Retinal pigment epithelial cell (primary cell): ENCODE measurements at places on chromosomes 16 and 17.

GRCh38 chr17:39996800-39997199 lies 16.2 kb downstream of the PSMD3 start:
- DNase-seq = no peak

DNA sequence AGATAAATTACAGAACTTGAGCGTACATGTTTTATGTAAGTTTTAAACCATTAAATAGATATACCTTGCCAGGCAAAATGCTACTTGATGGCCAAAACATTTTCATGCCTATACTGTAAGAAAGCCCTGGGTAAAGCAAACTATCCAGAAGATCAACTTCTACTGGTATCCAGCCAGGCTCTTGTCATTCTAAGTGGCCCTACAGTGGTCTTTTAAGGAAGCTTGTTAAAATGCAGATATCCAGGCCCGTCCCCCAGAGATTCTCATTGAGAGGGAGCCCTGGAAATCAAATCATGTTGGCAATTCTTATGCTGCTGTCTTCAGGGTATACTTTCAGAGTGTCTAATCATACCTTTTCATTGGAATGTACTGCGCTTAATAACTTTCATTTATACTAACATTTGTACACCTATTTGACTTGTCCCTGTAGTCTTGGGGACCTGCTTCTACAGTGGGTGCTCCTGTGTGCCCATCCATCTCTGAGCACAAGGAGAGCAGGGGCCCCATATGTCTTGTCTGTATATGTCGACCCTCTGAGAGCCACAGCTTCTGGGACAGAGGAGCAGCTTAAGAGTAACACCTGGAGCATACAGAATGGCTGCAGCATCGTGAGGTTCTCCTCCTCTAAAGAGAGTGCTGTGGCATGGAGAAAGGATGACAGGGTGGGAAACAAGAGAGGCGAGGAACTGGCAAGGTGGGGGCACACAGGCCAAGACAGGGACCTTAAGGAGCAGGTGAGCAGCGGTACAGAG lies 43.6 kb upstream of the ANKFY1 start:
- no peak for DNase-seq

DNA sequence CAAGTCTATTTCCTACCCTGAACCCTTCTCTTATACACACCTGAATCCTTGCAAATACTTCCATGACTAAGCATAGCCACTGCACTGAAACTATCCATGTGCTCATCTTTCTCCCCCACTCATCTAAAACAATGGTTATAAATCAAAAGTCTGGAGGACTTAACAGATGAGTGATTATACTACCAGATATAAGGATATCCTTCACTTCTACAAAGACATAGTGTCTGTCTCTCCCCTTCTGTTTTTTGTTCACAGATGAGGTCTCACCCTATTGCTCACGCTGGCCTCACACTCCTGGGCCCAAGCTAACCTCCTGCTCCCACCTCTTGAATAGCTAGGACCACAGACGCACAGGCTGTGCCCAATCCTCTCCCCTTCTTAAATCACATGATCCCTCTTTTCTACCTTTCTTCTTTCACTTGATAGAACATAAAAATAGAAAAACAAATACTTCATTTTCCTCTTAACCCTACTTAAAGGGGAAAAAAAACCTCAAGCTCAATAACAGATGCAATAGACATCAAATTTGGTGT lies 19.2 kb downstream of the CEP112 start:
- no peak for DNase-seq

DNA sequence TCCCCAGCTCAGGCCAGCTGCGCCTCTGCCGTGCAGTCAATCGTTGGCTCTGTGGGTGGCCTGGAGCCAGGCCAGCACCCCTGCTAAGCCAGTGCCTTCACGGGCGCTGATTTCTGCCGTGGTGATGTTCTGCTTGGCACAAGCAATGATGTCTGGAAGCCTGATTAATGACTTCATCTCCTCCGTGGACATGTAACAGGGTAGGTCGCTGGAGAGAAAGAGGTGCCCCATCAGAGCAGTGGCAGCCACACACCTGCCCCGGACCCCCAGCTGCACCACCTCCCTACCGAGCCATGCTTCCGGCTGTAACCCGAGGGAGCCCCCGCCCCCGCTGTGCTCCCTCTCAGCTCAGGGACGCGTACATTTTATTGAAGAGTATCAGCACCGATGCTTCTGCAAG lies 1.9 kb downstream of the ARL16 start:
- no peak for DNase-seq

DNA sequence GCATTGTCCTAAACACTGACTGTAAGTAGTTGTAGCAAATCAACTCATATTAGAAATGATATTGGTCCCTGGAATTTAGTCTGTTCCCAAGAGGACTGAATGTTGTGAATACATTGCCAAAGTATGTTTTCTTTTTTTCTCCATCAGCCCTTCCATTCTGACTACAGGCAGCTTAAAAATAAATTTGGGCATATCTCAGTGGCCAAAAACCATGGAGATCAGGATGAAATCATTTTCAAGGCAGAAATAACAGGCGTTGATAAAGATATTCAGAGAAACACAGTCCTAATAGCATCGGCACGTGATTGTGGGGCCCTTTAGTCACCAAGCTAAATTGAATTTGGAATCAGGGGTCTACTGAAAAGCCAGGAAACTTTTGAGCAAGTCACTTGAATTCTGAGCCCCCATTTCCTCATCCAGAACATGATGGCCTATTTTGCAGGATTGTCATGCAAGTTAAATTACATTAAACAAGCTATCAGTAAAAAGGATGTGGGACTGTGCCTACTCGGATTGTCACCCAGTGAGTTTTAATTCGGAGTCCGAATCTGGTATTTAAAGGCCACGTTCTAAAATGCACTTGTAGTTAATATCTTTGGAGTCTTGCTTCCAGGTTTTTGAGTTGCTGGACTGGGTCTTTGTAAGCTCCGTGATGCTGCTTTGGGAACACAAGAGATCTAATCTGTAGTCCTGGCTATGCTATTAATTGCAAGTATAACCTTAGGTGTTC lies 17.1 kb downstream of the HLF start:
- DNase-seq = no peak
